ENCODE measurements at places on chromosomes 2 and 18.

GRCh38 chr2:128695646-128696220, 377.1 kb upstream of the HS6ST1 start:
- DNase-seq: no peak

GRCh38 chr2:113977660-113978523, 88.0 kb downstream of the ACTR3 start:
- DNase-seq: no peak

DNA sequence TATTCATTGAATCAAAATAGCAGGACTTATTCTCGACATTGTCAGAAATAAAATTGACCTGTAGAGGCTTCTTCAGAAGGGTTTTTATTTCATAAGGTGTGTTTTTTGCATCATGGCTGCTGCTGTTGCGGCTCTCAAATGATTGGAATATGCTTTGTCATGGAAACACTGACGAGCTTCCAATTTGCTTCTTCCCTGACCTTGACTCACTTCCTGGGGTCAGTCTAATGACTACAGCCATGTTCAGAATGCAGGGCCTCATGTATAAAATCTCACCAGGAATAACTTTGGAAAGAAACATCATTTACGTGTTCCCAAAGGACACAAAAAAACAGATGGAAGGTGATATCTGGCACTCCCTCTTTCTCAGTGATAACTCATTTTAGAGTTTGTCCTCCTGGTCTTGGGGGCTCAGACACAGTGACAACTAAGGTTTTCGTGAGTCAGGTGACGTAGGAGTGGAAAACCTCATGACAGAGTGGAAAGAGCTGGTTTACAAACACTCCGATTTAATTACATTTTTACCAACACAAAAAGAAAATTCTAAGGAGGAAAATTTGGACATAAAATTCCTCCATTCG, 467.0 kb upstream of the RAB12 start:
- DNase-seq: no peak

DNA sequence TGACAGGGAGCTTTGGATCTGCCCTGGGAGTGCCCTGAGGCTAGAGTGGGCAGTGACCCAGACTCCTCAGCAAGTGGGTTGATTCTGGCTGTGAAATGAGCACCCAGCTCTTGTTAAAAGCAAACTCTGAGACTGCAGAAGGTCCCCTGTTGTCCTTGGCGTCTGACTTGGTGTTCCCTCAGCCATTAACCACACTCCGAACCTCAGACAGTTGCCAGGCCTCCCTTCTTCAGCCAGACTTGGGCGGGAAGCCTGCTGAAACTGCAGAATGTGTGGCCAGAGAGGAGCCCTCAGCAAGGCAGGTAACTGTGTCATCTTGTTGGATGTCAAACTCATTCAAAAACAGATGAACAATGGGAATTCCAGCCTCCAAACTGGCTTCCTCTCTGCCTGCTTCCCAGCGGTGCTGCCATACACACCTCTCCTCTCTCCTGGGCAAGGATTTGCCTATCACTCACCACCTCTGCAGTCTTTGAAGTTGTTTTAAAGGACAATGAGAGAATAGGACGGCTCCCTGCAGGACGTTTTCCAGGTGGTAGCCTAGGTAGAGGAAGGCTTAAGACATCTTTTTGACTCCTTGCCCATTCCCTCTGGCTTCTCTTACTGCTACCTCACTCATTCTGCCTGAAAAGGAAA, 38.9 kb upstream of the B3GNT2 start:
- no peak for DNase-seq

GRCh38 chr2:23916727-23917405, 10.1 kb downstream of the ATAD2B start:
- no peak for DNase-seq

Measured in fibroblast of the conjunctiva (primary cell).